ENCODE measurements at places on chromosomes 4 and X.

DNA sequence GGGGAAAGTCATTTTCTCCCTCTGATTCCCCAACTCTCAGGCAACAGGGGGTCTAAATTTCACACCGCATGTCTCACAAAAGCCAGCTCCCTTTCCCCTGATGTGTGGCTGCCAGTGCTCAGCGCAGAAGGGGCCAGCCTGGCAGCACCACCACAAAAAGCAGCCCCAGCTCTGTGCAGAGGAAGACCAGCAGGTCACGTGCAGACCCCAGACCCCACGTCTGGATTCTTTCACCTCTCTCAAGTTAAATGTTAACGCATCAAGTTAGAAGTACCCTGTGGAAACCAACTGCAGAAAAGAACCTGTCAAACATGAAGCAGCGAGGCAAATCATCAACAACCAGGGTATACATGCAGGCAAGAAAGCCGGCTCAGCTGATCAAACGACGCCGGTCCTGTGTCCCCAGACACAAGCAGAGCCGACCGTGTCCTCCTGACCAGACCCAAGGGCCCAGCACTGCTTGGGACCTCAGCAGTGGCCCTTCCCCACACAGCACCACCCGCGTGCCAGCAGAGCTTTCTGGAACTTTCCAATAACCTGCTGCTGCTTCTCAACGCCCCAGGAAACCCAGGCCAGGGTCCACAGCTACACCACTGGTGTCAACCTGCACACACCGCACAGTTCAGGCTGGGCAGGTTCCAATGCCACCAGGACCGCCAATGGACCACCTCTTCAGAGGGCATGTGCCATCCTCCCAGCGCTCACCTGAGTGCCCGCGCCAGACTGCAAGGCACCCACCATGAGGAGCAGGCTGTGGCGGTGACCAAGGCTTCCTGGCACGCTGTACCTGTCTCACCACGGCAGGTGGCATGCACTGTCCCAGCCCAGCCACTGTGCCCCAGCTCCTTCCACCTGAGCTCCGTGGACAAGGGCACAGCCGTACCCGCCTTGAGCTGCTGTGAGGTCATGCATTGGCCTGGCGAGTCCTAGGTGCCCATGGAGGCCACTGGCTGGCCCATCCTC, 4.0 kb downstream of the LRPAP1 start:
- DNase-seq = no peak

- no peak for DNase-seq
Measured at GRCh38 chr4:59180969-59181368, 2019.2 kb upstream of the ADGRL3 start.

DNA sequence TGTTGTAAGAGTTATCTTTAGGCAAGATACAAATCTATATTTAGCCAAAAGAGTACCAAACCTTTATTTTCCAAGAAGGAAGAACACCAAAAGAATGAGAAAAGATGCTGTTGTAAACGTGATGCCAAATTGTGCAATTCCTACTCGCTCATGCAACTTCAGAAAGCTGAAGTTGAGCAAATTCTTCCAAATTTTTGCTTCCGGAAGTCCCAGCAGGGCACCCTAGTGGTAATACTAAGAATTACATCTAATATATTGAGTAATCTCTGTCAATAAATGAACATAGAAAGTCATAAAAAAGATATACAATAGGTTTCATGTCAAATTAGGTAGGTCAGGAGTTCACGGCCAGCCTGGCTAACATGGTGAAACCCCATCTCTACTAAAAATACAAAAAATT, 36.0 kb upstream of the SMARCAD1 start:
- no peak for DNase-seq

DNA sequence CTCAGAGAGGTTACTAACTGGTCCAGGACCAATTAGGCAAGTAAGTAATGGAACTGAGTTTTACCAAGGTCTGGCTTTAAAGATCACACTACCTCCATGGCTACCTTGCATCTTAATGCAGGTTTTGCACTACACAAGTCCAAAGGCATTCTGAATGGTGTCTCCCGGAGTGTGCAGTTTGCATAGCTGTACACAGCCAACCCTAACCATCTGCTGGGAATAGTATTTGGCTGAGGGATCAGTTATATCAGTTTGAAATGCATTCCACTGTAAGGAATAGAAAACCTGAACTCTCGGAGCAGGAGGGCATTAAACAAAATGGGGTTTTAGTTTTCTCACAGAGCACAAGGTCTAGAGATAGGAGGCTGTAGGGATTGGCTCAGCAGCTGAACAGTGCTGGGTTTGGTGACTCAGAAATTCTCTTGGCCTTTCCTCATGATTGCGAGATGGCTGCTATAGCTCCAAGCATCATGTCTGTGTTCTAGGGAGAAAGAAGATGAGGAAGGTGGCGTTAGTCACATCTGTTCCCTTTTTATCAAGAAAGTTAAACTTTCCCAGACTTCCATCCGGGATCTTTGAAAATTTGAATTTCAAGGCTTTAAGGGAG, 177.1 kb downstream of the NHS start:
- no peak for DNase-seq
